Right atrium auricular region (tissue), 2 donors: ENCODE measurements at places on chromosomes 5 and 9. TPM values are rescaled to one million over a fixed set of nuclear protein-coding genes. Genes with fewer than 3 reads are reported as not detected.

RUSC2 gene
- 33.0 TPM for total RNA-seq

DNA sequence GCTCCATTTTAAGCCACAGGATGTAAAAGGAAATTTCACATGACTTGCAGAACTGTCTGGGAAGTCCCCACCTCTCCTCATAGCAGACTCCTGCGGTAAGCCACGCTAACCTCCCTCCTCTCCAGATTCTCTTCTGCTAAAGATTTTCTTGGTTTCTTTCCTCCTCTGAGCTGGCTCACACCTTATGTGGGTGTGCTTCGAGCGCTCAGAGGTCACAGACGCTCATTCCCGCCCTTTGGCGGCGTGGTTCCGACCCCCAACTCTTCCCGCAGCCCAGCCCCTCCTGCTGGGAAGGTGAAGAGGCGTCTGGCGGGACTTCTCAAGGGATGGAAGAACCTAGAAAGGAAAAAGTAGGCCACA, 32.9 kb upstream of the CDK20 start:
- no peaks in the 10 kb centered on the region for H3K27me3 ChIP-seq
- H3K4me3 ChIP-seq = no peak overlapping the region
- no peaks in the 10 kb centered on the region for H3K4me1 ChIP-seq
- DNase-seq = no peak

GRCh38 chr5:95870105-95870672, 47.7 kb upstream of the GLRX start:
- H3K27ac ChIP-seq = peak overlapping the region; percentile 29
- no peaks in the 10 kb centered on the region for H3K27me3 ChIP-seq
- H3K4me3 ChIP-seq = no peak overlapping the region
- no peaks in the 10 kb centered on the region for H3K4me1 ChIP-seq
- no peak for DNase-seq
- H3K36me3 ChIP-seq = no peaks in the 10 kb centered on the region

MYOZ3 gene
- 3.5 TPM for total RNA-seq

DNA sequence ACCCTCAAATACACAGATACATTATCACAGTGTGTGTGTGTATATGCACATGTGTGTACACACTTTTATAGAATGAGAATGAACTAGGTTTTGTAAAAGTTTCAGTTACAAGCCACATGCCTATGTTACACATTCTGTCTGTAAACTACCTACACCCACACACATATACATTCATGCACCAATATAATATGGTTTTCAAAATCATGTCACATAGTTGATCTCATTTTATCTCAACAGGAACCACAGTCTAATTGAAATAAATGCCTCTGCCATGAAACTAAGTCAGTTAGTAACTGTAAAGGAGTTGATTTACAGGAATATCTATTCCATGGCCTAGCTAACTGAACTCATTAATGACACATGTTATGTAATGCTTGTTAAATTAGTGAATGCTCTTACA, 646.6 kb downstream of the PDE4D start:
- DNase-seq = no peak
- H3K4me3 ChIP-seq = no peak overlapping the region
- no peaks in the 10 kb centered on the region for H3K27me3 ChIP-seq
- no peak overlapping the region for H3K27ac ChIP-seq

PCDHB2 gene
- 2.2 TPM for total RNA-seq

- H3K27ac ChIP-seq = peak overlapping the region; percentile 66
- H3K4me3 ChIP-seq = peak overlapping the region; percentile 8
- H3K27me3 ChIP-seq = no peaks in the 10 kb centered on the region
- H3K4me1 ChIP-seq = no peaks in the 10 kb centered on the region
These were observed 15.2 kb downstream of the EXD3 start for GRCh38 chr9:137407590-137408300.

IL11RA gene
- 108 TPM for total RNA-seq

DNA sequence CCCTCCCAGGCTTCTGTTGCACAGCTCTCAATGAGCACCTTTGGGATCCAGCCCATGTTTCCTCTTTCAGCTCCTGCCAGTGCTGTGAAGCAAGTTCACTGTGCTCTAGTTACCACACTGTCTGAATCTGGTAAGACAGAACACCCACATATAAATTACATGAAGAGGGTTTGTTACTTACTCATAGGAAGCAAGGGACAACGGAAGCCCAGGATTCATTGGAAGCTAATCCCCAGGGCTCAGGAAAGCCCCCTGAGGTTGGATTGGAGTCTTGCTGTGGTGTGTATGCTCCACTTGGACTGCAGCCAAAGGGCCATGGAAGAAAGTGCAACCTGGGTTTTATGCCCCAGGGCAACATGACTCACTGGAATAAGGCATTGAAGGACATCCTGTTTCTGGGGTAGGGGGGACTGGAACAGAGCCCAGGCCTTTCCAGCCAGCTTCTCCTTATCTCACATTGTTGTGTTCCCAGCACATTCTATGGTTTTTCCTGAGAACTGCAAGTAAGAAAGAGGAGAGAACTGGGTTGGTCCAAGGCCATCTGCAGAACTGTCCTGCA, 15.6 kb upstream of the CLK4 start:
- DNase-seq = no peak
- no peak overlapping the region for H3K4me3 ChIP-seq
- H3K4me1 ChIP-seq = no peaks in the 10 kb centered on the region
- no peaks in the 10 kb centered on the region for H3K36me3 ChIP-seq
- no peak overlapping the region for H3K27ac ChIP-seq

AQP7 gene
- 74.9 TPM for total RNA-seq

GRCh38 chr9:130149654-130150286, 22.4 kb upstream of the NCS1 start:
- no peaks in the 10 kb centered on the region for H3K27me3 ChIP-seq
- DNase-seq = no peak
- H3K4me3 ChIP-seq = no peak overlapping the region
- peaks cover under 1% of the 10 kb centered on the region for H3K4me1 ChIP-seq
- H3K36me3 ChIP-seq = no peaks in the 10 kb centered on the region

DNA sequence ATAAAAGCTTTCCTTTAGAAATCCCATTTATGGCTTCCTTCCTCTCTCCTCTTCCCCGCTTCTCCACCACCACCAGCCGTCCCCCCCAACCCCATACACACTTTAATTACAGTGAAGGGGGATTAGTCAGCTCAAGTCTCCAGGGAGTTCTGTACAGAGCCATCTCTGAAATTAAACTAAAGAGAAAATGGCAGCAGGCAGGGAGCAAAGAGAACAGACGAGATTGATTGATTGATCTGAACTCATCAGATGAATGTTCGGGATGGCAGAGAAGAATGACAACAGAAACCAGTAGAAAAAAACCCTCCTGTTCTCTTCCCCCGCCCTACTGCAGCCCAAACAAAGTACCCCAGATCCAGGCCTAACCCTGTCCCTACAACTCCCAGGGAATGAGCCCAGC, 241.7 kb upstream of the PANK3 start:
- H3K27ac ChIP-seq = no peak overlapping the region
- H3K4me3 ChIP-seq = no peak overlapping the region
- peaks cover 8% of the 10 kb centered on the region for H3K36me3 ChIP-seq
- H3K27me3 ChIP-seq = no peaks in the 10 kb centered on the region

- H3K4me3 ChIP-seq = no peak overlapping the region
- no peak for DNase-seq
- H3K27me3 ChIP-seq = no peaks in the 10 kb centered on the region
- H3K27ac ChIP-seq = no peak overlapping the region
These were observed 5.4 kb upstream of the NRARP start for GRCh38 chr9:137307255-137308056.

DNA sequence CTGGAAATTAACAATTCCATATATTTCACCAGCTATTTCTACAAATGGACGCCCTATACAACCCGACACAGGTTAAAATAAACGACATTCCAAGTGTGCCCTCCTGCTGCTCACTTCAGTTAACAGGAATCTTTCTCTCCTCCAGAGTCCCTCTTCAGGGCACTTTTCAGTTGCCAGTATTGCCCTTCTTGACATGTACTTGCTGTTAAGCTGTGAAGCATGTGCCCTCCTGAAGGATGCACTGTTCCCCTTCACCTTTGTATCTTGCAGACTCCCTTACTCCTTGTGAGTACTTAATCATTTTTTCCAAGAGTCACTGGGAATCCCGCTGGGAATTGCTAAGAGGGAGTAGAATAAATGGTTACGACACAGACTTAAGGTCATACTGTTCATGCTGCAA, 364.1 kb downstream of the CTNND2 start:
- no peaks in the 10 kb centered on the region for H3K36me3 ChIP-seq
- no peaks in the 10 kb centered on the region for H3K27me3 ChIP-seq
- H3K4me1 ChIP-seq = no peaks in the 10 kb centered on the region
- no peak for DNase-seq
- no peak overlapping the region for H3K27ac ChIP-seq

DNA sequence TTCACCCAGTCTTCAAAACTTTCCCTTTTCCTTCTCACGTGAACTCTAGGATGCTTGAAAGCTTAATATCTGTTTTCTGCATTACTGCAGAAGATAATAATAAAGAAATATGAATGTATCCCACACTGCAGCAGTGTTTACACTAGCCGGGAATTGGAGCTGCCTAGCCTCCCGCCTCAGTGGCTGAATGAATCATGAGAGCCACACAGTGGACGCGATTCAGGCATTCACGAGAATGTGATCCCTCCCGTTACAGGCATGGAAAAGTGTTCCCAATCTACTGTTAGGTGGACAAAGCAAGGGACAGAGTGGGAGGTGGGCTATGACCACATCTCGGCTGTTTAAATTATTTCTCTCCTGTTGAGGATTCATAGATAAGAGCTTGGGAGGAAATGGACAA, 69.4 kb upstream of the CTSL start:
- DNase-seq = no peak
- no peaks in the 10 kb centered on the region for H3K27me3 ChIP-seq
- no peak overlapping the region for H3K4me3 ChIP-seq
- no peaks in the 10 kb centered on the region for H3K4me1 ChIP-seq

TRIM7 gene
- total RNA-seq = 7.7 TPM

DNA sequence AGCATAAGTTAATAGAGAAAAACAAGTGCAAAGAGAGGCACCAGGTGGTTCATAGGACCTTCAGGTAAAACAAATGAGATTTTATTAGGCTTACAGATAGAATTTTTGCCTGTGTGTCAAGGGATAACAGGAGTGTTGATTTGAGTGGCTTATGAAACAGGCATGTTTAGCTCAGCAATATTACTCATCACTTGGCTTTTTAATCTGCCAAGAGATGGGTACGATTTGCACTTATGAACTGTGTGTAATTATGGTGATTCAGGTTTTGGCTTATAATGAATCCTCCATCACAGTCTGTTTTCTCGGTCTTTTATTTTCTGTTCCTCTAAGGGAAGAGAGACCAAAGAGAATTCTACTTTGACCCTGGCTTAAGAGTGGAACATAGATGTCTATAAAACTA, 199.3 kb downstream of the DMRTA1 start:
- no peaks in the 10 kb centered on the region for H3K4me1 ChIP-seq
- no peak for DNase-seq
- H3K27ac ChIP-seq = no peak overlapping the region
- no peaks in the 10 kb centered on the region for H3K36me3 ChIP-seq

DNA sequence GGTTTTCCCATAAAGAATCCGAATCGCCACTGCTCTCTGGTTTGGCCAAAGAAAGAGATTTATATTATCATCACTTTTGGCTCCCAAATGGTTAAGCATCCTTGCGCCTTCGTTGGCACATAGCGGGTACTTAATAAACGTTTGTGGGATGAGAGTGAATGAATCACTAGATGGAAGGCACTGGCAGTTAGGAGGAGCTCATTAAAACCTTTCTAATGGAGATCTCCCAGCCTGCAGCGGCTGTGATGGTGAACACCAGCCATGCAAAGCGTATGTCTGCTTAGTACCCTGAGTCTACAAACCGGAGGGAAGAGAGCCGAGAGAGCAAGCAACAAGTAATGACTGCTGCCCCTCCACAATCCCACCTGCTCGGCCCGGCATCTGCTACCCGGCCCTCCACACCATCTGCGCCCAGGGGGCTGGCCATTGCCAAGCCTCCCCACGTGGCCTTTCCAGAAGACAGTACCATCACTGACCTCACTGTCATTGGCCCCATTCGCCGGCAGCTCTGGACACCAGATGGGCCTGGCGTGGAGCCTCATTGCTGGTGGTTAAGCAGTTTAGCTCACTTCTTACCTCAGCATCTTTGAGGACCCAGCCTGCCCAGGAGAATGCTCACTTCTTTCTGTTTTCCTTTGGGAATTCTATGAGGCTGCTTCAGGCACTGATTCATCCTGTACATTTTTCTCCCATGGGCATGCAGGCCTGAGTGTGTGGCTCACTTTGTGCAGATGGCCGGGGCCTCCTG, 39.3 kb upstream of the ANKRD33B start:
- no peaks in the 10 kb centered on the region for H3K4me1 ChIP-seq
- DNase-seq = no peak
- no peaks in the 10 kb centered on the region for H3K27me3 ChIP-seq
- H3K36me3 ChIP-seq = no peaks in the 10 kb centered on the region
- no peak overlapping the region for H3K4me3 ChIP-seq
- no peak overlapping the region for H3K27ac ChIP-seq

MFAP3 gene
- 72.4 TPM for total RNA-seq
